HCT116 (cell line): ENCODE measurements at places on chromosomes 5 and 9. TPM values are rescaled to one million over a fixed set of nuclear protein-coding genes. Genes with fewer than 3 reads are reported as not detected.

- no peak for DNase-seq
Observed at GRCh38 chr5:94217216-94217615, 401.2 kb downstream of the KIAA0825 start.

DNA sequence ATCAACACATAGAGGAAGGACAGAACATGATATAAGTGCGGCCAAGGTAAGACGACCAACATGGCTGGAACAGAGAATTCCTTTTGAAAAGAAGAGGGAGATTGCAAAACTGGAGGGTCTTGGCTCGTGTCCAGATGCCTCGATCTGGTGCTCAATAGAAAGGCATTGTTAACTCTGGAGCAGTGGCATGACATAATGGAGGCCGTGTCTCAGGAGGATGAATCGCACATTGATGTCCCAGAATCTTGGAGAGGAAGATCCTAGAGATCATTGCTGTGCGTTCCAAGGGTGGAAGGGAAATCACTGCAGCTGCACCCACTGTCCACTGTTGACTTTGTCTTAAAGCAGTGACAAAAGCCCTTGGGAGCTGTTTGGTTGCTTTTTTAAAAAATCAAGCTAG lies 30.9 kb downstream of the GRAMD2B start:
- DNase-seq, result no peak

- DNase-seq, result no peak
Observed at GRCh38 chr9:108258640-108259039, 597.1 kb downstream of the ACTL7B start.

DNA sequence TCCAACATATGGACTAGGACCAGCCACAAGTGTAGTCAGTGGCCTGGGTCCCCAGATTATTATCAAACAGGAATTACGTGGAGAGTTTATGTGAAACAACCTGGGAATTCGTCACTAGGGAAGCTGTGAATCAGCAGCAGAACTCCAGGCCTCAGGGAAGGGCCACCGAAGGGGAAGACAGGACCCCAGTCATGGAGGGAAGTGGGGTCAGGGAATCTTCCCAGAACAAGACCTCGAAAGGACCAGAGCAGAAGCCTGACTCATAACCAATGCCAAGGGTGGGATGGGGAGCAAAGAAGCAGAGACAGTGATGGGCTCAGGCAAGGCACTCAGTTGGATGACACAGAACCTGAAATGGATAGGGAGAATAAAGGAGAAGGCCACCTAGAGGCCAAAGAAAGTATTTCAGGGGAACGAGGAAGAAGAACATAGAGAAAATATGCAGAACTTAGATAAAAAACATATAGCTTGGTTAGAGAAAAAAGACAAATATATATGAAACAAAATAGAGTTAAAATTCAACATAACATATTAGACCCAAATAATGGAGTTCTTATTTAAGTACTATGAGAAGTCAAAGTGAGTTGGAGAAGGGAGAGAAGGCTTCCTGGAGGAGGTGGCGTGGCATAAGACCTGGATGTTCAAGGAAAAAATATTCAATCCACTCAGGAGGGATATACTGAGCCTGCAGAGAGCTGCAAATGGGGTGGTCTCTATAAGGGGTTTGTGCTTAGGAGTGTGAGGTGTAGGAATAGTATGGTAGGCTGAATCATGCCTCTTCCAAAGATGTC lies 66.7 kb upstream of the CAST start:
- no peak for DNase-seq

- DNase-seq, result no peak
Observed at GRCh38 chr9:1052365-1053281, 2.5 kb downstream of the DMRT2 start.

DNA sequence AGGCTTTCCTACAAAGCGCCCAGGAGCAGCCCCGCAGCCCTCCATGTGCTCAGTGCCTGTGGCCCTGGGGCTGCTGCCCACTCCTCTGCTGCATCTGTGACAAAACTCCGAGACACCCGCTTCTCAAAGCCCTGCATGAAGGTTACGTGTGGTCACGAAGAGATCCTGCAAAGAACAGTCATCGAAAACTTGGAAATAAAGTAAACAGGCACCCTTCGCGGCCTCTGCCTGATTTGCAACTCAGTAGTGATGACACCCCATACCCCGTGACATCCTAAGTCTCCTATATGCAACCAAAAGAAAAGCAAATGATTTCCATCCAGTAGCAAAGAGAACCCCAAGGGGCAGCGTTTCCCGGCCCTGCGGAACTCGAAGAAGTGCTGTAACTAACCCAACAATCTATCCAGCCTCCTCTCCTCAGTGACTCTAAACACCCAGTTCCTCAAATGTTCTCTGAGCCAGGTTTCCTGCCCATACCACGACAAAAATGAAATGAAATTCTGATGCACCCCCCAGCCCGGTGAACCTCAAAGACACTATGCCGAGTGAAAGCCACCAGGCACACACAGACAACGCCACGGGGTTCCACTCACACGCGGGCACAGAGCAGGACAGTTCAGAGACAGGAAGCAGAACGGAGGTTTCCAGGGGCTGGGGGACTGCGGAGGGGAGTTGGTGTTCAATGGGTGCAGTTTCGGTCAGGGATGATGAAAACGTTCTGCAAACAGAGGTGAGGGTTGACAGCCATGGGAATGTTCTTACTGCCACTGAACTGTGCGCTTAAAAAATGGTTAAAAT lies 19.0 kb downstream of the NACC2 start:
- DNase-seq, result no peak

DNA sequence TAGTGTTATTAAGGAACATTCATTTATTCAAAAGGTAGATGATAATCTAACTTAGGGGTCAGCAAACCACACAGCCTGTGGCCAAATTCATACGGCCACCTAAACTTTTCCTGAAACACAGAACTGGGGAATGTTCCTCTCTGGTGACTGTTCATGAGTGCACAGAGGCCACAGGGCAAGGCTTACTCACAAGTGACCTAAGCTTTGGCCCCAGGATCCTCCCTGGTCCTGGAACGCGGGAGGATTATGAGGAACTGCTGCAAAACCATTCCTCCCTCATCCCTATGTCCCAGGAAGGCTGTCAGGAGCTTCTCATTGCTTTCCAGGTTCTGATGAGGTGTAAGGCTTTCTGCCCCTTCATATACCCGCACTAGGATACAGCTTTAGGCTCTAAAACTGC lies 397.6 kb downstream of the SEMA5A start:
- no peak for DNase-seq

- no peak for DNase-seq
Observed at GRCh38 chr5:107342371-107342770, 328.4 kb downstream of the EFNA5 start.

GRCh38 chr9:75599126-75599525 lies 291.3 kb upstream of the PCSK5 start:
- DNase-seq, result no peak

- no peak for DNase-seq
Observed at GRCh38 chr9:33908114-33908513, 91.2 kb downstream of the UBE2R2 start.

- no peak for DNase-seq
Observed at GRCh38 chr5:16234598-16234997, 55.0 kb upstream of the MARCHF11 start.

- no peak for DNase-seq
Observed at GRCh38 chr9:86589273-86589672, 235.1 kb upstream of the TUT7 start.

DNA sequence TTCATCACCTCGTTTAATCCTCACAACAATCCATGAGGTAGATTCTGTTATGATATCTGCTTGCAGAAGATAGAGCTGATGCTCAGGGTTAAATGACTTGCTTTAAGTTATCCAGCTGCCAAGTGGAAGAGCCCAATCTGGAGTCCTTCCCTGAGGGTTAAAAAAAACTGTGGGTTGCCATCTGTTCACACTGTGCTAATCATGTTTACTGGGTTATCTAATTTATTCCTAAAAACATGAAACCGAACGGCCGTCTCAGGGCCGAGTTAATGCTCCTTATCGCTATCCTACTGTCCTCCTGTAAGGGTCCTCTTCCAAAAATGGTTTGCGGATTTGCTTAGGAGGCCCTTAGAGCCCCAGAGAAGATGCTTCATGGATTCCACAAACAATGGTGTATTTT lies 153.3 kb downstream of the YIPF5 start:
- no peak for DNase-seq

DNA sequence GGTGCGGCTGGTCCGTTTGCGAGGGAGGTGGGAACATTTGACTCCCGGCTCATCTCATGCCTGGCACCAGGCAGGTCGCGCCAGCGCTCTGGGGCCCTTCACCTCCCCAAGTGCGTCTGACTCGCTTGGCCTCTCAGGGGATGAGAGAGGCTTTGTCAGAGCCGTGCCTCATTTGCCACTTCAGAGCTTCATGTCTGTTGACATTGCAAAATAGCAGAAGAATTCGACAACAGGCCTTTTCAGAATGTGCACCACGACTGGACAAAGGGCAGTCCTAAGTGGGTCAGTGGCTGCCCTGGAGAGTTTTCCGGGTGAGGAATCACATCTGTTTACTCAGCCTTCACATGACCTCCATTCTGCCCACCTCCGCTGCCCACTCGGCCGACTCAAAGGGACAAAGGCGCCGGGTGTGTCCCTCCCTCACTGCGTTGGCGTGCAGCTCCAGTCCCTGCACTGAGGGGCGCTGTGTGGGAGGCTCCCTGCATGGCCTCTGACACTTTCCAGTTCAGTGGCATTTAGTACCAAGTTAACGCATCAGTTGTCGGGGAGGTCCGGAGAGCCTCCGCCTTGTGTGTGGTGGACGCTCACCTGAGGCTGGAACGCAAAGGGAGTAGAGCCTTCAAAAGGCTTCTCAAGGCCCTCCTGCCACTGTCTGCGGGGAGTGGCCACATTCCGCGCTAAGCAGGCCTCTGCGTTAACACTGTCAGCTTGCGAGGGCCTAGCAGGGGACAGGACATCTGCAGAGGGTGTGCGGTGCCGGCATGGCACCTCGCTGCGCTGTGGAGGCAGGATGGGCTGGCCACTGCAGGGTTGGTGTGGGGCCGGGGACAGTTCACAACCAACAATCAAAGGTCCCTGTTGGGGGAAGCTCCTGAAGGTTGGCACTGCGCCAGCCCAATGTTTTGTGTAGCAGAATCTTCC lies 171.5 kb downstream of the NXNL2 start:
- no peak for DNase-seq

- DNase-seq, result no peak
Observed at GRCh38 chr5:145723516-145723915, 111.6 kb downstream of the PRELID2 start.

- peak; percentile 28 for DNase-seq
Observed at GRCh38 chr5:124043456-124043855, 531.5 kb downstream of the CSNK1G3 start.

- DNase-seq, result no peak
Observed at GRCh38 chr5:67350618-67351201, 154.1 kb upstream of the CD180 start.

- DNase-seq, result no peak
Observed at GRCh38 chr9:125959315-125959714, 212.1 kb downstream of the PBX3 start.

DNA sequence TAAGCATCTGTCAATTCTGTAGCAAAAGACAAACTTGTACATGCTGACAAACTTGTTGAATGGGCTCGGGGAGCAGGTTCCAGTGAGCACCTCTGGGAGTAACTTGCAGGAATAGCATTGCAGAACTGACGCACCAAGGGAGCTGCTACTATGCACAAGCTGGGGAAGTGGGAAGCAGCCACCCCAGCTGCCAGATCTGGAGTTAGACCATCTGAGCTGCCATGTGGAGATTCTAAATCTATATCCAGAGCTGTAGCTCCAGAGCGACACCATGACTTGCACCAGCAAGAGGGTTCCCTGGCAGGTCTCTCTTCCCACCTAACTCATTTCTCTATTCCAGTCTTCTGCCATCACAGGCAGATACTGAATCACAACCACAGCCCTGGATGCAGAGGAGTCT lies 346.0 kb upstream of the PANK3 start:
- DNase-seq, result no peak

DNA sequence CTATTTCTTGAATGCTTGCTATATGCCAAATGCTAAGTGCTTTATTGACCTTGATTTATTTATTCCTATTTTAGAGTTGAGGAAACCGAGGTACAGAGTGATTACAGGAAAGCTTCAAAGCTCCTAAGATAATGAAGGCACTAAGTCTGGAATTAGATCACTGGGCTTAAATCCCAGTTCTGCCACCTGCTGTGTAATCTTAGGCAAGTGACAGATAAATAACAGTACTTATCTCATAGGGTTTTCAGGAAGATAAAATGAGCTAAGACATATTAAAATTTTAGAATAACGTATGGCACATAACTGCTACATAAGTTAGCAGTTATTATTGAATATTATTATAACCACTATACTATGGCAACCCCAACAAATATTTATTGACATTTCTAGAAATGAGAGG lies 843.8 kb downstream of the DTWD2 start:
- no peak for DNase-seq

DNA sequence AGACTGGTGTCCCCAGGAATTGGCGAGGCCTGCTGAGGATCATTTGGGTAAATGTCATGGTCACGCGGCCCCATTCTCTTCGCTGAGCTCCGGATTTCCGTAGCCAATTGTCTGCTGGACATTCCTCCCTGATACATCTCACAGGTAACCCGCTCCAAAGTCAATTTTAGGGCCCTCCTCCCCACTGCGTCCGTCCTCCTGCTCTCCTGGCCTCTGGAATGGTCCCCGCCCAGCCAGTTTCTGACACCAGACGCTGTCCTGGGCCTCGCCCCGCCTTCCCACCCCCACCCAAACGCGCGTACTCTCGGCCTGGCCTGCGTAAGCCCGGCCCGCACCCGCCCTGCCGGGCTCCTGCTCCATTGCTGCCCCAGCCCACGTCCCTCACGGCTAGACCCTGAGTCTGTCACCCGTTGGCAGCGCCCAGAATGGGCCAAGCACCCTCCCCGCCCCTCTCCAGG lies 202.0 kb downstream of the AUH start:
- no peak for DNase-seq

- no peak for DNase-seq
Observed at GRCh38 chr9:126682928-126683697, 69.4 kb downstream of the LMX1B start.

DNA sequence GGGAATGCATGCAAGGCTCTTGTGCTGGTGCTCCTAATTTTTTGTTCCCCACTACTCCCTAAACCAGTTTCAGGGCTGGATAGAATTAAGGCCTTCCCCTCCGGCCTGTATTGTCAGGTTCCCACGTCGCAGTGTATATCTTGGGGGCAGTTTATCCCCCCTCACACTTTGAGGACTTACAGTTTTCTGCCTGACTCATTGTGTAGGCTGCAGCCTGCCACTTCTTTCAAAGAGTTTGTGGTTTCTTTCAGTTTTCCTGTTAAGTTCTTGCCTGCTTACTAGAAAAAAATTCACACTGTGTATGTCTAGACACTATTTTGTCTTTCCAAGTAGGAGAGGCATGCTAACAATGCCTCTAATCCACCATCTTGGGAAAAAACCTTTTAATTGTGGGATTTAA lies 28.4 kb upstream of the BTNL3 start:
- no peak for DNase-seq

- no peak for DNase-seq
Observed at GRCh38 chr9:8241201-8241600, 441.6 kb upstream of the DMAC1 start.

Gene TICAM2
- total RNA-seq, result 2.9 TPM

Gene ZDHHC11
- total RNA-seq, result 17.0 TPM

Gene CCDC192
- total RNA-seq, result not detected

Gene DBH
- total RNA-seq, result not detected

Gene NEUROG1
- total RNA-seq, result not detected

Gene TRPM6
- total RNA-seq, result 0.44 TPM

Gene PTGES
- 17.2 TPM for total RNA-seq

Gene GPR150
- total RNA-seq, result not detected
